Mammary microvascular endothelial cell (primary cell): ENCODE measurements at places on chromosomes 3 and 15. TPM values are rescaled to one million over a fixed set of nuclear protein-coding genes. Genes with fewer than 3 reads are reported as not detected.

The CAND2 gene
- 2.2 and 2.4 TPM in 2 replicates for total RNA-seq

The NAA80 gene
- total RNA-seq, result 11.6 and 16.2 TPM in 2 replicates

The MCTP2 gene
- 0.54 and 0.67 TPM in 2 replicates for total RNA-seq

The FMN1 gene
- under 0.01 TPM in 2 replicates for total RNA-seq

The ZNF80 gene
- total RNA-seq, result not detected in 2 replicates

The SLC28A1 gene
- not detected in 2 replicates for total RNA-seq

The ESYT3 gene
- 0.05 and 0.07 TPM in 2 replicates for total RNA-seq

The HIGD2B gene
- total RNA-seq, result not detected in 2 replicates
